ENCODE measurements at places on chromosomes 3 and 15.

DNA sequence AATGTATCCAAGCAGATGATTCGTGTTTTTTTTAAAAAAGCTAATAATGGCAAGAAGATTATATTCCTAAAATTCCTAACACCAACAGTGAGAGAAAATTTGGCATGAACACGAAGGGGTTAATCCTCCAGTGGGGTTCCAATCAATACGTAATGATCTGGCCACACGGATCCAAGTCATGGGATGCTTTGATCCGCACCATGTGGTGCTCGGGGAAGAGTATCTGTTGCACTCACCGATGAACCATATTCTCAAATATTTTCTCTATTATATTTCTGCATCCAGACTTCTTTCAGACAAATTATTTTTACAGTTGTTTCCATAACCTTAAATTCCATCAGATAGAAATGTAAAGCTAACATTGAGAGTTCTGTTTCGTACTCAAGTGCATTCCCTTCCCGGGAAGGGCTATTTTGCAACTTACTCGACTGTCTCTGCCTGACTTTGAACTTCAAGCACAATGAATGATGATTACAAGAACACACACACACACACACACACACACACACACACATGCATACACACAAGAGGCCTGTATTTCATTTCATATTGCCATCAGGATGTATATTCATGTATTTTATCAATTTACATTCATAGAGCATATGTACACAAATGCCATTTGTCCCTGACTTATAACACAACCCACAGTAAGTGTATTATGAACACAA, 567.2 kb downstream of the FOXP1 start:
- DNase-seq = peak; percentile 33

DNA sequence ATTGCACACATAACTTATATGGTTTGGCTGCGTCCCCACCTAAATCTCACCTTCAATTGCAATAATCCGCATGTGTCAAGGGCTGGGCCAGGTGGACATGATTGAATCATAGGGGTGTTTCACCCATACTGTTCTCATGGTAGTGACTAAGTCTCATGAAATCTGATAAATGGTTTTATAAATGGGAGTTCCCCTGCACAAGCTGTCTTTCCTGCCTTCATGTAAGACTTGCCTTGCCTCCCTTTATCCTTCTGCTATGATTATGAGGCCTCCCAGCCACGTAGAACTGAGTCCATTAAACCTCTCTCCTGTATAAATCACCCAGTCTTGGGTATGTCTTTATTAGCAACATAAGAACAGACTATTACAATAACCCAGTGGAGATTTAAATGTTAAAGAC, 653.9 kb downstream of the ROBO1 start:
- DNase-seq = no peak

DNA sequence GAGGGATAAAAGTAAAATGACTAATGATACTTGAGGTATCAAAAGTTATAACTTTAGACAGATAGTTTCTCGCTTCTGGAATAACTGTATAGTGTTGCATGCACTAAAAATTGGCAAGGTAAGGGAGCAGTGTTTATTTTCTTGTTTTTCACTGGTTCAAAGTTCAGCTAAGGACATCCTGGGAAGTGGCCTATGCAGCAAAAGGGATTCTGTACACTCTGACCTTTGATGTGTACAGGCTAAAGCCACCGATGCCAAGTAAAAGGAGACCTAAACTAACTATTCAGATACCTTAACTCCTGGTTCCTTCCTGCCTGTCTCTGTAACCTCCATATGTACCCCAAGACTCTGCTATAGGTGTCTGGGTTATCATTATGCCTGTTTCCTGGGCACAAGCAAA, 1.7 kb downstream of the FBXO40 start:
- DNase-seq = no peak

- peak; percentile 40 for DNase-seq
Observed at GRCh38 chr3:158794936-158795518, 6.8 kb upstream of the MFSD1 start.

- DNase-seq = peak; percentile 25
Observed at GRCh38 chr3:146390957-146391356, 78.4 kb downstream of the PLSCR2 start.

- DNase-seq = no peak
Observed at GRCh38 chr3:192597506-192597905, 129.8 kb downstream of the FGF12 start.

DNA sequence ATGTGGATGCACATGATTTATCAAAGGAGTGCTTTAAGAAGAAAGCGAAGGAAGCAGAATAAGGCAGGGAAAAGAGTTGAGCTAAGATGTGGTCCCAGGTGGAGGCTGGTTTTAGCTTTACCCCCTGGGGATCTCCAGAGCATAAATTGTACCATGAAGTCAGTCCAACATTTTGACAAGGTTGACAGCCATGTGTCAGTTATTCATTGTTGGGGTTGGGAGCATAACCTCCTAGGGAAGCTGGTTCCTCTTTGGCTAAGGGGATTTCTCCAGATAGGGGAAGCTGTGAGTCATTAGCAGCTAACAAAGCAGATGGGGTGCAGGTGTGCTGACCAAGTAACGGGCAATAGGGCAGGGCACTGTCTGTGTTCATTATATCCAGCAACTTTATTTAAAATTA, 123.7 kb upstream of the IGSF10 start:
- DNase-seq = no peak

GRCh38 chr3:129130291-129130813, 8.7 kb upstream of the RAB43 start:
- DNase-seq = no peak

DNA sequence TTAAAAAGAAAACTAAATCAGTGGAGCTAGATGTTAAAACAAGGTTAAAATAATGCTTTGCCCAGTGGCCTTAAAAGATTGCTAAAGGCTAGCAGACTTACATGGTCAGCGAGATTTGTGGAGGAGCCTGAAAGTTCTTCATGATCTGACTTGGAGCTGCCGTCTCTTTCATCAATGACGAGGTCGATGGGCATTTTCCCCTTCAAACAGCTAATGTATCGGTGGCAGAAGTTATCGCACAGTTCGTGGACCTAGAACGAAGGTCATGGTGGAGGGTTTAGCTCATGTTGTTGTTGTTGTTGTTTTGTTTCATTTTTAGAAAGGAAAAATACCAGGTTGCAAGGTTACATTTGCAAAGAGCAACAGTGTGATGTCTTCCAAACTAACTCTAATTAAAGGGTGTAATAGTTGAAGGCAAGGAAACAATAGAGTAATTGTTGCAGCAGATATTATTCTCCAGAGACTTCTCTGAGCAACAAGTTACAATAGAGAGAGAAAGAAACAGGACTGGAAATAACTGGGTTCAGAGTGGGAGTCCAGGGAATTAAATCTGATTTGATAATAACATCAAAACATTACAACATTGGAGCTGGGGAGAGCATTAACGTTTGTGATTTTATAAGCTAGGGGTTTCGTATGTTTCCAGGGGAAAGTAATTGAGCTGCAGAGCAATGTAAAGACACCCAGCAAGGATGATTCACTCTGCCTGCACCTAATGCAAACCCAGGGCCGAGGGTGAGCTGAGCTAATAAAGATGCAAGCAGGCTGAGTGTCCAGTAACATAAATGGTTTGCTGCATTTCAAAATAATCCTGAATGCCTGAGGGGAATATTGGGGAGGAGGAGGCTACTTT, 6.6 kb downstream of the MEIS2 start:
- peak; percentile 56 for DNase-seq

DNA sequence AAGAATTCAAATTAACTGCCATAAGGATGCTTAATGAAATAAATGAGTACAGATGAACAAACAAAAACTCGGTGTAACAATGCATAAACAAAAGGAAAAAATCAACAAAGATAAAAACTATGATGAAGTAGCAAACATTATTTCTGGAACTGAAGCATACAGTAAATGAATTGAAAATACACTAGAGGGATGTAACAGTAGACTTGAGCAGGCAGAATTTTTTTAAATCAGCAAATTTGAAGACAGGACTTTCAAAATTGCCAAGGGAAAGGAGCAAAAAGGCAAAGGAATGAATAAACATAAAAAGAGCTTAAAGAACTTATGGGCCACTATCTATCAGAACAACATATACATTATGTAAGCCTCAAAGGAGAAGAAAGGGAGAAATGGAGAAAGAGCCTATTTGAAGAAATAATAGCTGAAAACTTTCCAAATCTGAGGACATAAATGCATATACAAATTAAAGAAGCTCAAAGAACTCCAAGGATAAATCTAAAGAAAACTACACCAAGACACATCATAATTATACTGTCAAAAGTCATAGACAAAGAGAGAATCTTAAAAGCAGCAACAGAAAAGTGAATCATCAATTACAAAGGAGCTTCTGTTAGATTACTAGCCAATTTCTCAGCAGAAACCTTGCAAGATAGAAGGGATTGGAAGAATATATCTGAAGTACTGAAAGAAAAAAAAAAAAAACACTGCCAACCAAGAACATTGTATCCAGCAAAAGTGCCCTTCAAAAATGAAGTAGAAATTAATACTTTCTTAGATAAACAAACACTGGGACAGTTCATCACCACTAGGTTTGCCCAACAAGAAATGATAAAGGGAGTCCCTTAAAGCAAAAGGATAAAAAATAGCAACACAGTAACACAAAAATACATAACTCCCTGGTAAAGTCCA, 15.5 kb downstream of the TOP2B start:
- no peak for DNase-seq

GRCh38 chr15:29074045-29074444, 188.3 kb downstream of the APBA2 start:
- no peak for DNase-seq

DNA sequence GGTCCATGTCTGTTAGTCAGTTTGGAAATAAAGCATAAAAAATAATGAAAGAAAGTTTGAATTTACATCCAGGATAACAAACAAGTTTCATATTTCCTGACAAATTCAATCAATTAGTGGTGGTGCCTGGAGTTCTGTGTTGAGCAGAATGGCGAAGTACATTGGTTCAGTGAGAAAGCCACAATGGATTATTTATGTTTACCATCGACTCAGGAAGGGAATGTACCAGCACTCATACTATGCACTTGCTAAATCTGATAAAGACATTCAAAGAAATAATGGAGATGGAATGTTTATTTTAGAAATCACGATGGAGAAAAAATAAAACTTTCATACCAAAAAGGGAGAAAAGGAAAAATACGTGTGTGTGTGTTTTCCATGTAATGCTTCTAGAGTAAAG, 45.3 kb upstream of the MME start:
- no peak for DNase-seq

DNA sequence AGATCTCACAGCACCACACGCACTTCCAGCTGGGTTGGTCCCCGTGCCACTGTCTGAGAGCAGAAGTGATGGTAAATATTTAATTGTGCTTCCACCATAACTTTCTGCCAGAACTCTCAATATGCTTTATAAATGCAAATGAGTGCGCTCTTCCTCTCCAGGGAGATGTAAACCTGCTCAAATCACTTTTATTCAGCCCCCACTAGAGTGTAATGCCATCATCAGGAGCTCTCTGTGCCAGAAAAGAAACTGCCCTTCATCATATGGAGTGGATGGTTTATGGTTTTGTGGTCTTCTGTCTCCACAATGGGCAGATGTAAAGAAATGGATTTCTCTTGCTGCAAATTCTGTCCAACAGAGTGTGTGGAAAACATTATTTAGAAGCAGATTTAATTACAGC, 127.0 kb downstream of the EPHB1 start:
- no peak for DNase-seq

DNA sequence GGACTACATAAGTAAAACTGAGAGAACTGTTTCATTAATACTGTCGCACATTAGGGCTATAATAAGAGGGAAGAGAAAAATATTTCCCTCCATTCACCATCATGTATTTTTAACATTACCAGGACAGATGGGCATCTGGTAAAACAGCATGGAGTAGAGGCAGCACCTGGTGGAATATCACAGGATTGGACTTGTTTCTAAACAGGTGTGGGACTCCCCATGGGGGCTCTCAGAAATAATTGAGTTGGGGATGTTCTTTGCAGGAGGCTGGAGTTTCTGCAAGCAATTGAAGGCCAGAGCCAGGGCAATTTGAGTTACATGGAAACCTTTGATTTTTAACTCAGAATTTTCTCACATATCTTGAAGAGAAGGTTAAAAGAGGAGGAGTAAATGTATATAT, 8.4 kb upstream of the MINDY2 start:
- no peak for DNase-seq

DNA sequence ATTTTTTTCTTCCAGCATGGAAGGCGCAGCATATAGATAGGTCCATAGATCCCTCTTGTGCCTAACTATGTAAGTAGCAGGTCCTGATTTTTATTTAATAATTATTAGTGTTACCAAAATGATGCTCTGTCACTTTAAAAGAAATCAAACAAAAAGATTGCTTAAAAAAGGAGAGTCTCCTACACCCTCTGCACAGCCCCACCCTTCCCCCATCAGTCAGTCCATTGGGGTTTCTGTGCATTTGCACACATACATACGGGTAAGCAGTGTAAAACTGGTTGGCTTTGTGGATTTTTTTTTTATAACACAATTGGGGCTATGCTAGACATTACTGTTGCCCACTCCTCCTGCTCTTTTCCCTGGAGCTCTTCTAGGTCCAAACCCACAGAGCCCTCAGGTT, 7.0 kb upstream of the RPP14 start:
- DNase-seq = no peak

- DNase-seq = no peak
Observed at GRCh38 chr3:127412578-127413317, 124.9 kb upstream of the PRR20G start.

DNA sequence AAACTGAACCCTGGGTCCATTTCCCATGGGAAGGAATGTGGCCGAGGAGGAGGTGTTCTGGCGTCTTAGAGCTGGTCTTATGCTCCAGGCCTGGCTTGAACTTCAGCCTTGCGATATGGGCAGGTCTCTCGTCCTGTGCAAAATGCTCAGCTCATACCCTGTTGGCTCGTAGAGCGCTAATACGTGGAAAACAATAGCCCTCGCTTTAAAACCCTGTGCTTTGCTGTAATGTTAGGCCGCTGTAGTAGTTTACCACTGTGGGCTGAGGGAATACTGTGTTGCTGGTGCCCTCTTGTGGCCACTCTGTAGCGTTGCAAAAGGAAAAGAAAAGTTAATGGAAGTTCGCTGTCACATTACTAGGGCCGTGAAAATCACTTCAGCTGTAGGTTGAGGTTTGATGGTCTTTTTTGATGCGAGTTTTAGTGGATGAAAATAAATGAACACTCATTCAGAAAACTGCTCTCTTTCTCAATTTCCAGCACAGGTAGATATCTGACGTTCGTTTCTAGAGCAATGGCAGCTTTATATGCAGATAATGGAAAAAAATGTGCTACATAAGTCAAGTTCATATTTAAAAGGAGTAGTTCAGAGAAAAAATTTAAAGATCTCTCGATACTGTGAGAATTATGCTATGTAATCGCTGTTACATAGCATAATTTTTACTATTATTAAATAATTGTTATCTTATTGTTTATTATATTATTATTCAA, 92.9 kb downstream of the MCTP2 start:
- peak; percentile 46 for DNase-seq

- DNase-seq = no peak
Observed at GRCh38 chr3:167729591-167729990, 5.1 kb downstream of the PDCD10 start.

DNA sequence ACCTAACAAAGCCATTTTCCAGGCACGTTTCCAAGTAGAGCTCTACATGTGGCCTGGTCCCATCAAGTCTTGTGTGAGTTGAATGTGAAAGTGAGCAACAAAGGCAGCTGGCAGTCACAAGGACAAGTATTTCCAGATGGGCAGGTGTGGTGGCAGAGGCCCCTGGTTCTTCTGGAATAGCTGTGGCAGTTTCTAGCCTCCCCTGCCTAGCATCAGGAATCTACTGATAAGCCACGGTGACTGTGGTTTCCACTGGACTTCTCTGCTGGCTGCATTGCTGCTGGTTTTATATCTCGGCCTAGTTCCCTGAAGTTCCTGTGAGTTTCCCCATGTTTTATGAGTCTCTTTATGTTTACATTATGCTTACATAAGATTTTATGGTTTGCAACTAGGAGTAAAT, 117.7 kb downstream of the GOLIM4 start:
- DNase-seq = no peak

- DNase-seq = peak; percentile 76
Observed at GRCh38 chr3:195895078-195895860, 13.1 kb downstream of the TNK2 start.
